ENCODE measurements at places on chromosomes 11 and 22.

GRCh38 chr22:37898441-37899181 lies 7.5 kb upstream of the MICALL1 start:
- no peak for DNase-seq

DNA sequence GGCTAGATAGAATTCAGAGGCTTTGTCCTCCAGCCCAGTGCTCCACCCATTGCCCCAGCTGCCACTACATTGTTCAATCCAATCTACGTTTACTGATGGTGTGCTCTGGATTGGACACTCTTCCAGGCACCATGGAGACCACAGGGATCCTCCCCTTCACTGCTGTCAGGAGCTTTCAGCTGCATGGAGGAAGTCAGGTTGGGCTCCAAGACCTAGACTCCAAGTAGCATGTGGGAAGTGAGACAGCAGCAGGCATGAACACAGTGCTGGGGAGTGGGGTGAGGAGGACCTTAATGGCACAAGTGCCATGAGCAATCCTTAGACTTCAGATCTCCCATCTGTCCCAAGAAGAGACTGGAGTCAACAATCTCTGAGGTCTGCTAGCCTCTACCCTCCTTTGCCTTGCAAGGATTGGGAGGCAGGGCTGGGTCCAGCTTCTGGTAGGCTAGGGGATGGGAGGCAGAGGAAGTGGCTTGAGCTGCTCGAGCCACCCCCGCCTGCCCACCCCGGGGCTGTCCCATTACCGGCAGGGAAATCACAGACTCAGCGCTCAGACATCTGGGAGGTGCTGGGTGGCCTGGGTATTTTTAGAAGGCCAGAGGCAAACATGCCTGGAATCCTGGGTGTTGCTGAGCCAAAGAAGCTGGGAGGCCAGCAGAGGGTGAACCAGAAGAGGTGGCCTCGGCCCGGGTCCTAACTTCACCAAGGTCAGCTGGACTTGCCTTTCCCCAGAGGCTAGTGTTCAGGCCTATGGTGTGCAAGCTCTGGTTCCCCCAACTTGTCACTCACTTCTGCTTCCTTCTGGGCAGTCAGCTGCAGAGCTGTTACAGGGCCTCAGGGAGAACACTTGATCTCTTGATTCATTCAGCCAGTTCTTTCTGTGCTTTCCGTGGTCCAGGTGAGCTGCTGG lies 15.2 kb upstream of the FCHSD2 start:
- DNase-seq: peak; percentile 56

DNA sequence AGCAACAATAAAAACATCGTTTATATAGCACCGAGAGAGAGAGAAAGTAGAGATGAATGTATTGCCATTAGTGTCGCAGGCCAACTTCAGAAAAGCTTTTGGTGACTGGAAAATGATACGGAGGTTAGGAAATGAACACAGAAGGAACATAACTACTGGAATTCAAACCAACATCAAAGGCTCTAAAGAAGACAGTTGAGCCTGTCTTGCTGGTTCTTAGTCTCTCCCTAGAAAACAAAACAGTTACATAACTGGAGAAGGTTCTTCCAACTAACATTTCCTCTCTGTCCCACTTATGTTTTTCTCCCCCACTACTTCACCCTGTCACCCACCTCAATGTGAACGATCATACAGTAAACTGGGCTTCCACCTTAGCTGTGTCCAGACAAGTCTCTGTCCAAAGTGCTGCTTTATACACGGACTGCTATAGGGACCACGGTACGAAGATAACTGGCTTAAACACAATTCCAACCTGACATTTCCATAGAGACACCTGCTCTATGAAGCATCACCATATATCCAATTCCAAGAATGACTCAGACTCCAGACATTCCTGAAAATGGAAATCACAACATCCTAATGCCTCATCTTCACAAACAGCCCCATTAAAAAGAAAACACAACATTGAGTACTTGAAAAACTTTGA lies 85.2 kb upstream of the ARHGAP32 start:
- no peak for DNase-seq

- peak; percentile 85 for DNase-seq
Measured at GRCh38 chr11:76962583-76963416, 71.4 kb upstream of the B3GNT6 start.
